Right ventricle myocardium inferior (tissue), 1 donor: ENCODE measurements at places on chromosomes 6 and 20.

DNA sequence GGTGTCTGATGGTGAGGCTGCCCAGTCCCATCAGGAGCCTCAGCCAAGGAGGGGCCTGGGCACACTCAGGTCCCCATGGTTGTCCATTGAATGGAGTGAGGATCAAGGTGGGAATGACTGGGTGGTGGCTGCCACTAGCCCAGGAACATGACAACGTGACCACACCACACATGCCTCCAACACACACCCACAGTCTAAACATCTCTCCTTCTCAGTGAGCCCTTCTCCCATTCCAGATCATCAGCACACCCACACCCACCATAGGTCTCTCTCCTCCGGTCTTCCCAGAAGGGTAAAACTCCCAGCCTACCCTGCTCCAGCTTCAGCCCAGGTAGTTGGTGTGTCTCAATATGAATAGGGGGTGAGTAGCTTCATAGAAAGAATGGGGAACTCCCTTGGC lies 5.5 kb downstream of the TCF21 start:
- no peak for DNase-seq

GRCh38 chr6:157385482-157385881 lies 4.5 kb downstream of the ZDHHC14 start:
- DNase-seq, result no peak

- no peak for DNase-seq
Measured at GRCh38 chr20:14913896-14914620, 576.6 kb upstream of the FLRT3 start.

DNA sequence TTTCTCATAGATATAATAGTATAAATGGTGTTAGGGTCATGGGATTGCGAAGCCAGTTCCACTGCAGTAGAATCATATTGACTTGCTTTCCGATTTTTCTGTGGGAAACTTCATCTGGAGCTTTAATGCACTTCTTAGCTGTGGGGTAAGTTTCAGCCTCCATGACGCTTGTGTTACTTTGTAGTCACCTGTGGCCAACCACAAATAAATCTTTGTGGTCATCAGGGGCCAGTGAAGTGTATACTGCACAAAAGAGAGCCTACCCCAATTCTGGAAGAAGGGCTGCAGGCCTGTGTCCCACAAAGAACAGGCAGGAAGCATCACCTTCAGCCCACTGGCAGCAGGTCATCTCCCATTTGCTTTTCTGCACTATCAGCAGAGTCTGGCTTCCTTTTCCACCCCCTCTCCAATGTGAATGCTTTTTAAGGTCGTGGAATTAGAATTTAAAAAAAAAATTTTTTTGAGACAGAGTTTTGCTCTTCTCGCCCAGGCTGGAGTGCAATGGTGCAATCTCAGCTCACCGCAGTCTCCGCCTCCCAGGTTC lies 32.0 kb downstream of the MTHFD1L start:
- DNase-seq, result no peak

GRCh38 chr20:59817846-59818615 lies 115.4 kb downstream of the SYCP2 start:
- DNase-seq, result no peak

DNA sequence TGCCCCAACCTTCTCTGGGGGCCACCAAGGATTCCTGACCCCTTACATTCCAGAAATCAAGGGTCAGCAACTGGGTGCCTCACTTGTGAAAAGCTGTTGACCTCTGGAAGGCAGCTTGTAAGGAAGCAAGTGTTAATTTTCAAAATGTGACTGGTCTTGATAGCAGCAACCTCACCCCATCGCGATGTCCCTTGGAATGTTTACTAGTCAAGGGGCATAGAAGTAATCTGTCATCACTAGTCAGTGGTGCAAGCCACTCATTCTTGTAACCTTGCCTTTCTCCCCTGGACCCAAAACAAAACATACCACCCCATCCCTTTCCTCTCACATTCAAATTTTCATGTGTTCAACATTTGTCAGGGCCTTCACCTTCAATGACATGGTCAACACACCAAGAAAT lies 30.5 kb downstream of the TBX18 start:
- no peak for DNase-seq

DNA sequence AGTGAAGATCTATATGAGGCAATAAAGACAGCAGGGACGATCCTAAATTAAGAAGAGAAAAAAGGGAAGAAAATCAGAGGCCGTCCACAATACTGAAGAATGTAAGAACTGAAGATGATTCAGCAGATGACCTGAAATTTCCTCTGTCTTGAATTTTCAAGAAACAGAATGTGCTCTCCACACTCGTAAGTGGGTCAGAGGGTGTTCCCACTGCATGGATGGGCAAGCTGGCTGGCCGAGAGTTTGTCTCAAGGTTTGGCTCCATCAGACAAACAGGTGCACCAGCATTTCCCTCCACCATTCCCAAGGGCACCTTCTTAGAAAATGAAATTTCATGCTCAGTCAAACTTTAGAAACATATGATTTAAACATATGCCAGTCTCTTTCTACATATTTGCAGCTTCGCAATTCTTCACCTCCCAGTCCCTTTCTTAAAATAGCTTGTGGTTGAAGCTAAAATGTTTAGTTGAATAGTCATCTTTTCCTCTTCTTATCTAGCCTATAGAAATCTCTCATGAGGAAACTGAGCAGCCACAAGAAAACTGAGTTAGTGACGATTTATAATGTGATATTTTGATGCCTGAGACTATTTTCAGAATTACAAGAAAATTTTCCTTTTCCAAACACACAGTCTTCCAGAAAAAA lies 576.4 kb downstream of the PRKN start:
- DNase-seq, result no peak

- no peak for DNase-seq
Measured at GRCh38 chr20:62791301-62792181, 4.7 kb upstream of the MRGBP start.

DNA sequence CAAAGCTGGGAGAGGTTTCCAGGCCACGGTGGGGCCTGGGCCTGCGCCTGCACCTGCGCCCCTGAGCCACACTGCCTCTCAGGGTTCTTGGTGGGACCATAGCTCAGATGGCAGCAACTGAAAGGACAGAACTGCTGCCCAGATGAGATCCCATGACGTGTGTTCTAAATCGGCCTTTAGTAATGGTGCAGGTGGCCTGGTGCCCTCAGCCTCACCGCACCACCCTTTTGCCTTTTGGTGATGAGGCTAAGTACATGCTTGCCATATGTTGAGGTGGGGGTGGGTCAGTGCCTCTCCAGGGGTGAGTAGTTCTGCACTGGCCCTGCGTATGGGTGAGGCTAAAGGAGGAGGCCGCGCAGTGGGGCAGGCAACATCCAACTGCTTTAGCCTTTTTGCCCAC lies 7.4 kb downstream of the PSMG4 start:
- DNase-seq, result peak; percentile 27

DNA sequence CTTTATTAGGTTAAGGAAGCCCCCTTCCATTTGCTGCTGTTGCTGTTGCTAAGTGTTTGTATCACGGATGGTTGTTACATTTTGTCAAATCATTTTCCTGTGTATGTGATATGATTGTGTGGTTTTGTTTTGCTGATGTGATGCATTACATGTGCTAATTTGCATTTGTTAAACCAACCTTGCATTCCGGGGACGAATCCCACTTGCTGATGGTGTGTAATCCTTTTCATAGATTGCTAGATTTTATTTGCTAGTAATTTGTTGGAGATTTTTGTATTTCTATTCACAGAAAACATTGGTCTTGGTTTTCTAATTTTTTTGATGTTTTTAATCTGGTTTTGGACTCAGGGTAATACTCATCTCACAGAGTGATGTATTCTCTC lies 167.8 kb downstream of the WDR27 start:
- no peak for DNase-seq

DNA sequence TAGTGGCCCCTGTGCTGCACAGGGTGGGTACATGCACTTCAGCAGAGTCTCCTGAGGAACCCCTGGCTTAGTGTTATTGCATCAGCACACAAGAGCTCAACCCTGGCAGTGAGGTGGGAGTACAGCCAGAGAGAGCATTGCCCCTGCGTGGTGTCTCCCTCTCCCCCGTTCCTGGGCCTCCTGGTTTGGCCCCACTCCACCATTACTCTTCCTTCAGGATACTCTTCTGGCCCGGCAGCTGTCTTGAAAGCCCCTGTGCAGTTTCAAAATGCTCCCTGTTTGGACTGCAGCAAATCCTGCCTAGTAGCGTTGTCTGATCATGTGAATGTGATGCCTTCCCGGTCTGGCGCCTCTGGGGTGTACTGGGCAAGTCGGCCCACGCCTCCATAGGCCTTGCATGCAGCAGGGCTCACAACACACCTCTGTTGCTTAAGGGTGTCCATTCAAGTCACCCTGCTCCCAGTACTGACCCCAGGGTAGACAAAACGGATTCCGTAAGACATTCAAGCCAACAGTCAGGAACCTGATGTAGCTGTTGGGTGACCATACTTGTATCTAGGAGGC lies 32.1 kb downstream of the TXNDC5 start:
- DNase-seq, result no peak

- DNase-seq, result no peak
Measured at GRCh38 chr20:44010162-44010704, 95.6 kb downstream of the TOX2 start.

- no peak for DNase-seq
Measured at GRCh38 chr20:61037498-61037897, 214.6 kb upstream of the CDH4 start.

DNA sequence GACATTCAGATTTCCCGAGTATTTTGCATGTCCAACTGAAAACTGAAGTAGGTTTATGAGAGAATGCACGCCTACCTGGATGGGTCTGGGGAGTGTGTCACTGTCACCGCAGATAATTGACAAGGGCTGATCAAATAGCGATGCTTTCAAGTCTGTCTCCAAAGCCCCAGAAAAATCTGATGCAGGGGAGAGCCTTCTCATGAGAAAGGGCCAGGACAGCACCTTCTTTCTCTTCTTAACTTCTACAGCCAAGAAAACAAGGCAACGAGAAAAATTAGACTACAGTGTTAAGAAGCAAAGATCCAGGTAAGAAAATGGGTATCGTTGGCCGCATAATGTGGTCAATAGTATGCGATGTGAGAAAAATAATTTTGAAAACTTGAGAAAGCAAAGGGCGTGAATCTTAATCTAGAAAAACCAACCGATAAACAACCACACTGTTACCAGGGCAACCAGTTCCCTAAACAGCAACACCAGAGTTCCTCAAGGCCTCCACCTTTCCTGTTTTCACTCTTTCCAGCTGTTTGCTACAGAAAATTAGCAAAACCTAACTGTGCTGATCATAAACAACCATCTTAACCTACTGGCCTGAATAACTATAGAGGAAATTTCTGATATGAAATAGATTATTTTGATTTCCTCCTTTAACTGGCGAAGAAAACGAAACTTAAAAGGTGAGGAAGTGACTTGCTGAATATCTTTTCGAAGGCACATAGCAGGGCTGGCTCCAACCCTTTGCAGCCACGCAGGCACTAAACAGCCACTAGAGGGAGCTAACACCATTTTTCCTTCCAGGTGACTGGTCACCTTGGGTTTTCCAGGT lies 2.6 kb downstream of the TAGAP start:
- DNase-seq, result peak; percentile 71

GRCh38 chr20:46671866-46672542 lies 17.2 kb downstream of the TP53RK start:
- DNase-seq, result no peak
